ENCODE measurements at places on chromosomes 2 and 18.

DNA sequence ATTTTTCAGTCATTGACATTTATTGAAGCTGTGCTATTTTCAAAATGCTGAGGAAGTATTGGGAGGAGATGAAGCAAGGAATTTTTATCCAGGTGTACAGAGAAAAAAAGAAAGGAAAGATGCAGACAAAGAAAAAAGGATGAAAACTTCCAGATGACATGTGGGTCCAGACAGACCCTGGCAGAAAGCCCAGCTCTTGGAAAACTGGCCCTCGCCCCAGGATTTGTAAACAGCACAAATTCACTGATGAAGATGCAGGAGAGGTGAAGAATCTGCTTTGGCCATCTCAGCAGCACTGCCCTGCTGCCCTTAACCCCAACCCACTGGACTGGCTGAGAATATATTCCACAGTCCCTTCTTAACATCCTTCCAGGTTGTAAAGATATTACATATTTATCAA lies 12.5 kb downstream of the TACR1 start:
- no peak for DNase-seq

DNA sequence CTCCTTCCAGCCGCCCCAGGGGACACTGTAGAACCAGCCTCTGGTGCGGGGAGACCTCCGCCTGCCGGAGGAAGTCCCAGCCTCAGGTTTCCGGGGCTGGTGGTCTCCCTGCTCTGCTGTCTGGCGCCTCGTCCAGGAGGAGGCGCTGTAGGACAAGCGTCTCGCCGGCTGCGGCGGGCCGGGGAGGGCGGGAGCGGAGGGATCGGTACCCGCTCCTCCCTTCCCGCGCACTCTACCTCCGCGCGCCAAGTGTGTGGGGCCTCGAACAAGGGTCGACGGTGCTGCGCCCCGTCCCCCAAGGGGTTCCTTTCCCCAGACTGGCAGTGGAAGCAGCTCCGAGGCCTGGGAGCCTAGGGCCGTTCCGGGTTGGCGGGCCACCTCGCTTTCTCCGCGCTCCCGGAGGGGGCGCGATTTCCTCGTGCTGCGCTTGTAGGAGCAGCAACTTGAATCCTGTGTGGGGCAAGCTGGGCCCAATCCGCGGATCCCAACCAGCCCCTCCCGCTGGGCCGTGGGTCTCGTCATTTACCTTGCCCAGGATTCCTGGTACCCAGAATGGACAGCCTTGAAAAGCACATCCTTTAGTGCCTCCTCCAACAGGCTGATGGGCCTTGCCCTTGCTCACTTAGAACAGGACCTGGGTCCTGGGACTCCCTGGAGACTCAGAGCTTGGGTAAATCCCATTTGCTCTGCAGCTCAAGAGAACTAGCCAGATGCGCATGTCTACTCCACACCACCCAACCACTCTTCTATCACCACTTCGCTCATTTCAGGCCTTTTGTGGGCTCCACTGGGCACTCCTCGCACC lies 10.6 kb upstream of the HOXD4 start:
- peak; percentile 55 for DNase-seq

- no peak for DNase-seq
Measured at GRCh38 chr2:95539836-95540235, 52.0 kb upstream of the TRIM43 start.

GRCh38 chr2:28283861-28284260 lies 108.8 kb upstream of the FOSL2 start:
- DNase-seq: no peak

All from SW480 (cell line).